ENCODE measurements at places on chromosomes 3 and 15.

DNA sequence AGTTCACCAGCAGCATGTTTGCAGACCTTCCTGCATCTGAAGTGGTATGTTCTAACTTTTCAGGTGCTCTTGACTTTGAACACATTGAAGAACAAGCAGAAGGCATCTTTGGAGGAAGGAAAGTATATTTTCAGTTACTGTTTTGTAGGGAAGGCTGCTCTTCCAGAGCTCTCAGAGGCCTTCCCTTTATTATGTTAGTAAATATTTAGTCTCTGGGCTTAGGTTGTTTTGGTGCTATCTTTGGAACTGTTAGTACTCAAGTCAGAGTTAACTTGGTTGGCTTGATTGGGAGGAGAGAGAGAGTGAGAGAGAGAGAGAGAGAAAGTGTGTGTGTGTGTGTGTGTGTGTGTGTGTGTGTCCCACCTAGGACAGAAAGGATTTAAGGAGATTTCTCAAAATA lies 188.2 kb downstream of the ITPR1 start:
- DNase-seq: no peak

GRCh38 chr15:70351941-70352774 lies 254.4 kb upstream of the TLE3 start:
- no peak for DNase-seq

DNA sequence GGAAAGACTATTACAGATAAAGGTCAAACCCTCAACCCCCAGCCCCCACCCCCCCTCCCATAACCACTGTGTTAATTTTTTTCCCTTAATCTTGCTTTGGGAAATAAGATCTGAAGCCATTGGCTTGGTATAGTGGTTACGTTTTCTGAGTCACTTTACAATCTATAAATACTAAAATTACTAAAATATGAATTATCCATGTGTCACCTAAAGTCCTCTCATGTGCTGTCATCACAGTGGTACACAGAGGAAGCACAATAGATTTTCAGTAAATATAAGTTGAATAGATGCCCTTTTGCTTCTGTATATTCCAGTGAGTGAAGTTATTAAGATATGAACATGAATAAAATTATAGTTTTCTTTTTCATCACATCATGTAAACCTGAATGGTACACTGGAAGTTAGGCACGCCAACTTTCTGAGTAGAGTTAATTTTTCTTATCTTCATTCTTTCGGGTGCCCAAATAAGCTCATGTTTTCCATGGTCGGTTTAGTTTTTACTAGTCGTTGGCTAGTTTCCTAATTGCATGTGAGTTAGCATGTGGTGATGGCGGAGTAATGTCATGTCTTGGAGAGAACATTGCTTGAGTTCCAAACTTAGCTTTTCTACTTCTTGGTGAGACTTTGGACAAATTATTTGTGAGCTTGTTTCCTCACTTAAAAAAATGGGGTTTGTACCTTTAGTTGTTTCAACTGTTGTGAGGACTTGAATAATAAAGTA lies 11.5 kb downstream of the PPP4R2 start:
- DNase-seq: no peak

DNA sequence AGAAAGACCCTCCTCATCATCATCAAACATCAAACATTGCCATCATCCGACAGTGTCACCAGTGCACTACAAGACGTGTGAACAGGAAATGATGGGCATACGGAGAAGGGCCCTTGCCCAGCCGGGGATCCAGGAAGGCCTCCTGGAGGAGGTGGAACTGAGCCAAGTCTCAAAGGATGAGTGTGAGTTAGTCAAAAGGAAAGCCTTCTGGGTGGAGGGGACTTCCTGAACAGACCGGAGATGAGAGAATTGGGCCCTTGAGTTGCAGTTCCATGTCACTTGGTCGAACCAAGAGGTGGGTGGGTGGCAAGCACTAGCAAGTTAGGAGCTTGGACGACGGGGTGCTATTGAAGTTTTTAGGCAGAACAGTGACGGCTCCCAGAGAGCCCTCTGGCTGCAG lies 8.5 kb downstream of the SEMA4B start:
- DNase-seq: no peak

- no peak for DNase-seq
Measured at GRCh38 chr15:90234096-90234988, at the start of gene GDPGP1. GDPGP1 (plus strand) TSS chr15:90234209; CDS start chr15:90240909, 6,700 bp downstream.

GRCh38 chr3:73804204-73804603 lies 179.5 kb upstream of the PDZRN3 start:
- DNase-seq: no peak
